ENCODE measurements at places on chromosomes 5 and 9.

GRCh38 chr9:96186591-96187011, 115.4 kb downstream of the HSD17B3 start:
- DNase-seq, result peak; percentile 3

GRCh38 chr9:13128266-13128860, 151.1 kb downstream of the MPDZ start:
- no peak for DNase-seq

DNA sequence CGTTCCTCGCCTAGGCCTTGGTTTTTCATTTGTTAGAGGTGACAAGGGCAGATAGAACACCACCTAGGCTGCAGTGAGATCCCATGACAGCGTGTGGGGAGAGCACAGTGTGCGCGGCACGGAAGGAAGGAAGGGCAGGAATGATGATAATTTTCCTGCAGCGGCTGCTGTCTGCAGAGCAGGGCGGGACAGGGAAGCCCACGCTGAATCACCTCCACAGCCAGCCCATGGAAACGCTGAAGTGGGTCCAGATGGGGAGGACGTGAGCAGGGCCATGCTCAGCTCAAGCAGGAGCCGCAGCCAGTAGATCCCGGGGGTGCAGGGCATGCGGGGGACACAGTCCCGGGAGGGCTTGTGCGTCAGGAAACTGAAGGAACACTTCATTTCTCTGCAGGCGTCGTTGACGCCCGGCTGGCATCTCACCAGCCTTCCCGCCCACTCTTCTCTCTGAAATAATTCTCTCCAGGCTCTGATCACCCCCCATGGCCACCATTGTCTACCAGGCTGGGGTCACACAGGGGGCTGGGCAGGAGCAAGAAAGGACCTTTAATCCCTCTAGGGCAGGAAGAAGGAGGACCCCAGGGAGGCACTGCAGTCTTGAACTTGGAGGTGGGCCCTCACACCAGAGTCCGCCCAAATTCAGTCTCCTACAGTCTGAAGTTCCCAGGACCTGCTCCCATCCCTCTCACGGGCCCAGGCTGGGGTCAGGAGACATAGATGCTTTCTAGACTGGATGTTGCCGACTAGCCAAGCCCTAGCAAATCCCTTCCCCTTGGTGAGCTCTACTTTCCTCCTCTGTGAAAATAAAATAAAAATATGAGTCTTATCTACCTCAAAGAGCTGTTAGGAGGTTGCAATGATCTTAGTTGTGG, 20.9 kb upstream of the SYNPO start:
- peak; percentile 36 for DNase-seq

DNA sequence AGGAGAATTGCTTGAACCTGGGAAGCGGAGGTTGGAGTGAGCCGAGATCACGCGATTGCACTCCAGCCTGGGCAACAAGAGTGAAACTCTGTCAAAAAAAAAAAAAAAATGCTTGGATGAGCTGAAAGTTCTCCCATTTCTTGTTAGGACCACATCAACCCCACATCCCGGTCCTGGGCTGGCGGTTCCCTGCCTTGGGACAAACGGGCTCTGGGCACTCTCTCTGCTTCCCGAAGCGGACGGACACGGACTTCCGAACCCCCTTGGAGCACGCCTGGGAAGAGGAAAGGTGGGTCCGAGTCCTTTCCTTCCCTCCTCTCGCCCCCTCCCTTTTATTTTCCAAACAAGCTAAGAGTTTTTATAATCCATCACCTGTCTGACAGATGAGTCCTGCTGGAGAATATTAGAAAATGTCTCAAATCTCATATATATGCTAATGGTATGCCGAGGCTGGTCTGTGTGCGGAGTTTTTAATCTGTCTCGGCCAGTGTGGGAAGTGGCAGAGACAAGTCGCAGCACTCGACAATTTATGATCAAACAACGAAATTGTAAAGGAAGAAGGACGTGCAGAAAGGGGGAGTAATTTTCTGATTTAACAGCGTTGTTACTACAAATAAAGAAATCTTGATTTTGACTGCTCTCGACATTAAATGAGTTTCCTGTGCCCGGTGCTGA, 257.9 kb upstream of the IRX4 start:
- no peak for DNase-seq

DNA sequence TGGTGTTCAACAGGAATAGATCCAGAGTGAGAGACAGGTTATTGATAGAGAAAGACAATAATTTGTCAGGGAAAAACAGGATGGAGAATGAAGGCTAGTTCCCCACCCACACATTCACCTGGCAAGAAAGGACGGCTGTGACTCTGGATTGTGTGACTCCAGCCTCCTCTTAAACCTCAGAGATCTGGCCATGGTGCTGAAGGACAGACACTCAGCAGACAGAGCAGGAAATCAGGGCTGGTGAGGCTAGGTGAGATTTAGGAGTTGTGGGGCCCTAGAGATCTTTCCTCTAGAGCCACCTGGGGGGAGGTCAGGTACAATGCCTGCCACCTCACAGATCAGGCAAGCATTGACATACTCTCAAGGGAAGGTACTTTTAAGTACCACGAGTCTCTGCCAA, 15.2 kb downstream of the OR1B1 start:
- no peak for DNase-seq

GRCh38 chr5:72703876-72704275, 112.6 kb upstream of the TNPO1 start:
- no peak for DNase-seq

DNA sequence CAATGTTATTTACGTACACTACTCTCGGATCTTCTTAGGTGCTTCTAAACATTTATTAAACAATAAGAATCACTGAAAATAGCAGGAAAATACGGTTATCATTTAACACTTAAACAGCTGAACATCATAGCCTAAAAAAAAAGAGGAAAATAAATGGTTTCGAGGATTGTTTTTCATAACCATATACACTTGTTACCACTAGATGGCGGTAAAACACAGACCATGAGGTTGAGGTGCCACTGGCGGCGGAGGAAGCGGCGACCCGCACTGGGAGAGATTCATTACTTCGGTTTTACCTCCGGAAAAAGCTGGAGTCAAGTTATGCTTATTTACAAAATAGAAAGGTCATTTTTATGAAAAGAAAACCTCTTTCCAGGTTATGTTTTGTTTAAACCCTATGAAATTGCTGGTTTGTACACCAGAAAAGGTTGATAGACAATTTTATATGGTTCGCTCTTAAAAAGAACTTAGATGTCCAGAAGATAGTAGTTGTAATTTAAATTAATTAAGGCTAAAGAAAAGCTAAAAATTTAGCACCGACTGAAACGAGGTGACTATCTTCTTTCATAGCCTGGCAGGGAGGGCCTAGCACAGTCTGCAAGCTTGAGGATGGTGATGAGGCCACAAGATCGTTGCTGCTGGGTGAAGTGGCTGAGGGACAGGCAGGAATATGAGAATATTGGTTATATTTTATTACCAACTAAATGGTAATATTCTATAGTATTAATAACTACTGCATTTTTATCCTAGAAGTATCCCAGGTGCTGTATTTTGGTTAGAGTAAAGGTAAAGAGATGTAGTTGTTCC, 605.7 kb downstream of the RAB3C start:
- DNase-seq, result peak; percentile 77

DNA sequence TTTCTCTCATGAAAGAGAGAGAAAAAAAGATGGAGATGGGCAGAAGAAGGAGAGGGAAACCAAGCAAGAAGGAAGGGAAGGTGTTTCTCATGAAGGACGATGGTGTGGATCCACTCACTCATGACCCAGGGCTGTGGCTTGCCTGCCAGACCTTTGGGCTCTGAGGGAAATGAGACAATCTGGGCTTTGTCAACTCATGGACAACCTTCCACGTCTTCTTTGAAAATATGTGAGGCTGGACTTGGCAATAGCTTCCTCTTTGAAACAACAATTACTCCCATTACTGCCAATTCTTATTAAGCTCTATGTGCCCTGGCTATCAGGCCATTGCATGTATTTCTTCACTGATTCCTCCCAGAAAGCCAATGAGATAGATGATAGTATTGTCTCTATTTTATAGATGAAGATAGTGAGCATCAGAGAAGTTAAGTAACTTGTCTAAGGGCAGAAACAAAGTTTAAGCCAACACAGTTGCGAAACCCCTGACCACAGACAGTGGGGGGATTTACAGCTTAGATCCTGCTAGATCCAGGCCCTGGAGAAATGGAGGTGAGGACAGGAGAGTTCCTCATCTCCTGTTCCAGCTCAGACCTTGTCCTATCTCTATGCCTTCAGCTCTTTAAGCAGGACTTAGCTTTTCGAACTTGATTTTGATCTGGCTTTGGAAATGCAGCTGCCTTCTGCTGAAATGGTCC, 132.4 kb downstream of the GCNT1 start:
- no peak for DNase-seq

- no peak for DNase-seq
These were observed 304.7 kb downstream of the GABRG2 start for GRCh38 chr5:162372256-162372655.

DNA sequence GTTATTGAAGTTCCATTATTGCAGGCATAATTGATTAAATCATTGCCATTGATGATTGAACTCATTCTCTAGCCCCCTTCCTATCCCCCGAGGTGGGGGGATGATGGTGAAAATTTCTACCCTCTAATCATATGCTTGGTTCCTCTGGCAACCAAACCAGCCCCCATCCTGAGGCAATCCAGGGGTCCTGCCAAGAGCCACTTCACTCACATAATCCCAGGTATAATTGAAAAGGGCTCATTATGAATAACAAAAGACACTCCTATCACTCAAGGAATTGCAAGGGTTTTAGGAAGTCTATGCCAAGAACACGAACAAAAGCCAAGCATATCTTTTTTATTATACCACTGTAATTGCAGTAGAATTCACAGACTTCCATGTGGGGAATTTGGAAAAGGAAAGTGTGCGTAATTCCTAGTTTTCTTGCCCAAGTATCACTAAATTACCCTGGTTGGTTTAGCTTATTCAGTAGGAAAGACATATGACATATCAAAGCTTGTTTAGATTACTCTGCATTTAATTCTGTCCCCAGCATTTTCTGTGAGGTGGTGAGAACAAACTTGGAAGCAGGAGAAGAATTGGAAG, 130.7 kb upstream of the TAF11L2 start:
- no peak for DNase-seq

GRCh38 chr5:139951296-139951924, 91.7 kb downstream of the NRG2 start:
- DNase-seq, result no peak

GRCh38 chr5:157511651-157512644, 51.9 kb downstream of the NIPAL4 start:
- peak; percentile 99 for DNase-seq

DNA sequence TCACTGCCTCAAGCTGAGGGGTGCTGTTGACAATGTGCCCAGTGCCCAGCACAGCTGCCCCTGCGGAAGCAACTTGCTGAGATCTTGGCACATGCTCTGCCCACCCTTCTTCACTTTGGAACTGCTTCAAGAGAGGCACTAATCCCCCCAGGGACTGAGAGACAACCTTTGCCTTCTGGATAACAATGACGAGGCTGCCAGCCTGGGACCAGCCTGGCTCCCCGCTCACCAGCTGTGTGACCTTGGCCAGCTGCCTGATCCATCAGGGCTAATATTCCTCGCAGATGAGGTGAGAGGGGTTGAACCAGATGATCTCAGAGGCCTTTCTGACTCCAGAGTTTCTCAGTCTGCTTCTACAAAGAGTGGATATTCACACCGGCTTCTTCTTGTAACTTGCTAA, 81.0 kb downstream of the SHB start:
- no peak for DNase-seq

DNA sequence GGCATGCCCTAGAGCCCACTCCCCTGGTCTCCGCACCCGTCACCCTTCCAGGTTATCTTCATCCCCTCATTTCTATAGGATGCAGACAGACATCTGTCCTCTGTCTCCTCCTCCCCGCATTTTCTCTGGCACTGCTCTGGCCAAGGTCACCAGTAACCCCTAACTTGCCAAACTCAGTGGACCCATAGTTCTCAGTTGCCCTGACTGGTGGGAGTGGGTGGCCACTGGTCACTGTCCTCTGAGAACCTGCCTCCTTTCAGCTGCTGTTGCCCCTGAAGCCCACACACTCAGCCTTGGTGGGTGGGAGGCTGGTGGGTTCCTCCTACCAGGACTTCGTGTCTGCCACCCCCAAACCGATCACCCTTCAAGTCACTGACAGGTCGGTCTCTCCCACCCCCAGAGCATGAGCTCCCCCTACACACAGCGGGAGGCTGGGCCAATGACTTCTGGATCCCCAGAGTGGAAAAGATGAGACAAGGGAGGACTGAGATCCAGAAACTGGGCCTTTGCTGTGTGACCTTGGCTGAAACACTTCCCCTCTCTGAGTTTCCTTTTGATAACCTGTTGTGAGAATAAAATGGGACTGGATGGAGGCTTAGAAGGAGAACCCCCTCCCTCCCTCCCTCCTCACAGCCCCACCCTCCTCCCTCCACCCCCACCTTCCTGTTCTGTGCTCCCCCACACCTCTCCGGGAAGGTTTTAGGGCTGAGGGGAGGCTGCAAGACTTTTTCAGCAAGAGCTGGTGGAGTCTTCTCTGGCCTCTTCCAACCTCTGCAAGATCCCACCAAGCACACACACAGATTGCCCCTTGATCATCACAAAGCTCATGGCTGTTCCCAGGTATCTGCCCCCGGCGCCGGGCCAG, 2.4 kb upstream of the DBN1 start:
- DNase-seq, result no peak
